NCI-H1092 (cell line): ENCODE measurements at places on chromosomes 7 and 10.

- no peak for DNase-seq
Measured at GRCh38 chr7:26087321-26088091, 64.5 kb upstream of the NFE2L3 start.

GRCh38 chr10:102281102-102281487, 35.8 kb downstream of the GBF1 start:
- no peak for DNase-seq

- DNase-seq, result no peak
Measured at GRCh38 chr10:34526758-34527730, 288.1 kb downstream of the PARD3 start.

DNA sequence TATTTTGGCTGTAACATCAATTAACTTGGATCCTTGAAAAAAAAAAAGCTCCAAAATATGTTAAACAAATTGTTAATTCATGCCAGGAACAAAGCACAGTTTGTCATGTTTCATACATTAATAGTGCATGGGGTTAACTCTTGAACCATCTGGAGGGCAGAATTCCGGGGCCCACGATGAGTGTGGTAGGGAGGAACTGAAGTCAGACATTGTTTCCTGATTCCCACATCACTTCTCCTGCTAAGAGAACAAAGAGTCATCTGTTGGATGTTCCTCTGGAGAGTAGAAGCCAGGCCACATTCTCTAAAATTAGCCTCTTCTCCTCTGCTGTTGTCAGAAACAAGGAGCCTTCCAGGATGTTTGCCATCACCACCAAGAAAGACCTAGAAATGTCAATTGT, 54.6 kb downstream of the TMEM178B start:
- DNase-seq, result no peak

DNA sequence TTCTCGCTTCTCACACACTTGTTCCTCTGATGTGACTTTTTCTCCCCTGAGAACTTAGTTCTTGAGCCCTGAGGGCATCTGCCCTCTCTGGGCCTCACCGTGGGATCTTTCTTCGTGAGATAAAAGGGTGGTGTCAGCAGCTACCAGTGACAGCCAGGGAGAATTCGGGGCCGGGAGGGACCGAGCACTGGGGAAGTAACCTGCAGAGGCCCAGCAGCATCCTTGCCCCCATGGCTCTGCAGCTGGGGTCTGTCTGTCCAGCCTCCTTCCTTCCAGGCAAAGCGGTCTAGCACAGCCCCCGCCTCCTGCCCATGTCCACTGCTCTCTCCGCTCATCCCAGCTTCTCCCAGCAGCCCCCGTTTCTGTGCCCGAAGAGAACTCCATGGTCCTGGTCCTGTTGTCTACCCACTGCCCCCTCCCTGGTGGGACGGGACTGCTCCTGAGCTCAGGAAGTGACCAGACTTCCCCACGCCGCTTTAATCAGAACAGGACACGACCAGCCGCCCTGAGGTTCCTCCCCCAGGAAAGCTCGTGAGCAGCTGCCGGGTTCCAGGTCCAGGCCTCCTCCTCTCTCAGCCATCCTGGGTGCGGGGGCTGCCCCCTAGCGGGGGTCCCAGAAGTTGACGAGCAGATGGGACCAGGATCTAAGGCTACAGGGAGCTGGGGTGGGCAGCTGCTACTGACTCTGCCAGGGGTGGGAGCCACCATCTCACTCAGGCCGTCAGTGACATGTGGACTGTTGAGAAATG, 187.5 kb downstream of the WDR37 start:
- DNase-seq, result no peak

- no peak for DNase-seq
Measured at GRCh38 chr7:5615190-5616070, 166.0 kb downstream of the RNF216 start.

- no peak for DNase-seq
Measured at GRCh38 chr10:5497948-5498730, 1.2 kb downstream of the CALML5 start.

DNA sequence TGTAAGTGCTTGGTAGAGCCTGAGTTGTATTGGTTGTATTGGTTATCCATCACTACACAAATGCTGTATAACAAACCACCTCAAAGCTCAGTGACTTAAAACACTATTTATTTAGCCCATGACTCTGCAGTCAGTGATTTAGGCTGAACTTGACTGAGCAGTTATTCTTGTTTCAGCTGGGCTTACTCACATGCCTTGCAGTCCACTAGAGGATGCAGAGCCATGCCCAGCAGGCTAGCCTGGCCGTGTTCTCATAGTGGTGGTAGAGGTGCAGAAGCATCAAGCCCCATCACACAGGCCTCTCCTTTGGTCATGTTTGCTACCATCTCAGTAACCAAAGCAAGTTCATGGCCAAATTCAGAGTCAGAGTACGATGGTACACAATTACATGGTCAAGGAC, 43.9 kb downstream of the LUC7L2 start:
- DNase-seq, result no peak

GRCh38 chr10:79269443-79269842, 77.8 kb upstream of the PPIF start:
- DNase-seq, result no peak

GRCh38 chr10:70575874-70576802, 26.4 kb downstream of the PRF1 start:
- peak; percentile 71 for DNase-seq

DNA sequence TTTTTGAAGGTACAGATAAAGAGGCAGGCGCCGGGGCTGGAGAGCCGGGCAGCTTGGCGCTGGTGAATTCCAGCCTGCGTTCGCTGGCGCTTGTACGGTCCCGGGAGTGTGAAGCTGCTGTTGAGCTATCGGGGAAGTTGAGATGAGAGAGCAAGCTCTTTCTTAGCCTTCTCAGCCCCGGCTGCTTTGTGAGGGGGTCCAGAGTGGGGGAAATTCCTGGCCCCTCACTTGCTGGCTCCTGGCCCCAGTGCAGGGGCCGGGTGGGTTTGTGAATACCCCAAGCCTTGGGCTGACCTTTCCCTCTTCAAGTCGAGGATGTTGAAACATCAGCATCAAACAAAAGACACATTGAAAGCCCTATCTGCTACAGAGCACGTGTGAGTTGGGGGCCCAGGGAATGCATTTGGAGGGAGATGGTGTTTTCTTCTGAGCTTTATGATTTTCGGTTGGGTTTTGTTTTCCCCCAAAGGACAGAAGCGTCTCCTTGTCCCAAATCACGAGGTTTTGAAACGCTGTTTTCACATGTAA, 2.7 kb downstream of the ZMIZ1 start:
- no peak for DNase-seq

DNA sequence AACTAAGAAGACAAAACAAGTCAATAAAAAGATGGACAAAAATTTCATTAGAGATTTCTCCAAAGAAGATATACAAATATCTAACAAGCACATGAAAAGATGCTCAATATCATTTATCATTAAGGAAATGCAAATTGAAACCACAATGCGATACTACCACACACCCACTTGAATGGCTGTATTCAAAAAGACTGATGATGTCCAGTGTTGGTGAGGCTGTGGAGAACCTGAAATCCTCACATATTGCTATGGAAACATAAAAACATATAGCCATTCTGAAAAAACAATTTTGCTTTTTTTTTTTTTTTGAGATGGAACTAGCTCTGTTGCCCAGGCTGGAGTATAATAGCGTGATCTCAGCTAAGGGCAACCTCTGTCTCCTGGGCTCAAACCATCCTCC, 124.1 kb upstream of the LAMB4 start:
- DNase-seq, result no peak

- no peak for DNase-seq
Measured at GRCh38 chr7:39589323-39590111, 23.3 kb downstream of the YAE1 start.

DNA sequence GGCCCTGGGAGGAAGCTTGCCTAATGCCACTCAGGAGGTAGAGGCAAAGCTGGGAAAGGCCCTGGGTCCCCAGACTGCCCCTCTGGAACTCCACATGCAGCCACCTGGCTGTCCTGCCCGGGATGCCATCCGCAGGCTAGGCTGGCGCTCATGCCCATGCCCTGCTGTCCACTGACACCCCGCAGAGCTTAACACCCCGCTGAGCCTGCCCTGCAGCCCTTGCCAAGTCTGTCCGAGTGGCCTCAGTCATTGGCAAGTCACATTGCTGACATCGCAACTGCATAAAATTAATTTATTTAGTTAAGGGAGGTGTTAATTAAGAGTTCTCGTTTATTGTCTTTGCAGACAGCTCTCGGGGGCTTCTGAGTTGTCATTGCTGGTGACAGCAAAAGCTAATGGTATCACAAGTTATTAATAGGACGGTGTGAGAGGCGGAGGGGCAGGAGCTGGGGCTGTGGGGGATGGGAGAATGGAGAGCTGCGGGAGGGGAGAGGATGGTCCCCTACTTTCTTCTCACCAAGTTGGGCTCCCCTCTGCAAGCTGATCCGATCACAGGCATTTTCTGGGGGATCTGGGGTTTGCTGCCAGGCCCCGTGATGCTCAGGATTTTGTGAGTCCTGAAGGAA, 55.6 kb upstream of the PCBD1 start:
- DNase-seq, result no peak

- no peak for DNase-seq
Measured at GRCh38 chr7:157061979-157062378, 51.5 kb upstream of the MNX1 start.

GRCh38 chr7:46848944-46849343, 733.0 kb downstream of the TNS3 start:
- no peak for DNase-seq

GRCh38 chr10:60532696-60533468, 143.2 kb upstream of the ANK3 start:
- DNase-seq, result no peak
